ENCODE measurements at places on chromosomes 1 and 21. TPM values are rescaled to one million over a fixed set of nuclear protein-coding genes. Genes with fewer than 3 reads are reported as not detected.

Gene PPM1J
- not detected for total RNA-seq

Gene PGBD2
- 5.8 TPM for total RNA-seq

Gene SPRR1A
- total RNA-seq, result not detected

Gene IGSF9
- total RNA-seq, result not detected

Gene TMEM82
- total RNA-seq, result not detected

Gene SLC44A5
- 0.33 TPM for total RNA-seq

Gene HENMT1
- total RNA-seq, result 8.7 TPM

Gene COL24A1
- 1.5 TPM for total RNA-seq

Gene LMOD1
- total RNA-seq, result 44.7 TPM

Gene CCT3
- 125 TPM for total RNA-seq

Gene RRP1B
- 17.6 TPM for total RNA-seq

Gene ATP1A1
- total RNA-seq, result 88.5 TPM

Gene PROX1
- 2.8 TPM for total RNA-seq

Gene CELSR2
- 0.88 TPM for total RNA-seq

Gene TIE1
- 16.0 TPM for total RNA-seq

Gene SLAMF7
- 20.6 TPM for total RNA-seq

Gene CBR3
- 21.0 TPM for total RNA-seq

Gene TRNP1
- 1.3 TPM for total RNA-seq

Gene AP4B1
- total RNA-seq, result 9.5 TPM

Gene WNT9A
- total RNA-seq, result 0.88 TPM

Gene RNF19B
- total RNA-seq, result 13.7 TPM

Gene NR5A2
- 3.2 TPM for total RNA-seq

Gene CELA2A
- not detected for total RNA-seq

Gene SPATA6
- 18.3 TPM for total RNA-seq

Gene SPRR5
- not detected for total RNA-seq
